Smooth muscle cell of trachea (primary cell): ENCODE measurements at places on chromosomes 5 and 9. TPM values are rescaled to one million over a fixed set of nuclear protein-coding genes. Genes with fewer than 3 reads are reported as not detected.

TLX3 gene
- not detected in 2 replicates for total RNA-seq

PCDHGA2 gene
- 3.3 and 6.6 TPM in 2 replicates for total RNA-seq

SPAG8 gene
- total RNA-seq = 0.99 and 1.5 TPM in 2 replicates

RASGEF1C gene
- not detected in 2 replicates for total RNA-seq

C1QTNF2 gene
- total RNA-seq = 1.2 and 3.2 TPM in 2 replicates

HTR4 gene
- not detected in 2 replicates for total RNA-seq

NDST1 gene
- total RNA-seq = 63.0 and 103 TPM in 2 replicates

MAP1B gene
- 133 and 421 TPM in 2 replicates for total RNA-seq

PTGES2 gene
- total RNA-seq = 62.0 and 63.5 TPM in 2 replicates

NFIB gene
- total RNA-seq = 13.7 and 40.7 TPM in 2 replicates

ADAMTS12 gene
- 8.9 and 12.1 TPM in 2 replicates for total RNA-seq

SPATA31C1 gene
- total RNA-seq = not detected in 2 replicates

ZNG1E gene
- 16.2 and 51.8 TPM in 2 replicates for total RNA-seq

LEAP2 gene
- total RNA-seq = 0.15 and 0.50 TPM in 2 replicates

SETD9 gene
- 11.7 and 17.6 TPM in 2 replicates for total RNA-seq

SHROOM1 gene
- total RNA-seq = 8.6 and 9.1 TPM in 2 replicates

SVEP1 gene
- total RNA-seq = 30.8 and 150 TPM in 2 replicates

SLC25A2 gene
- total RNA-seq = 0.50 and 1.0 TPM in 2 replicates

SPINK6 gene
- not detected in 2 replicates for total RNA-seq

SLC6A3 gene
- under 0.01 TPM in 1 of 2 replicates, not detected in the other for total RNA-seq

OTULINL gene
- total RNA-seq = under 0.01 and 0.17 TPM in 2 replicates

UGT3A1 gene
- not detected in 2 replicates for total RNA-seq

SLC9A3 gene
- total RNA-seq = 0.87 and 1.3 TPM in 2 replicates

MZB1 gene
- total RNA-seq = not detected in 2 replicates

PCDHGB1 gene
- 4.4 and 4.5 TPM in 2 replicates for total RNA-seq

CCDC183 gene
- total RNA-seq = 0.15 and 0.33 TPM in 2 replicates

ARL14EPL gene
- total RNA-seq = not detected in 2 replicates

OR1J4 gene
- total RNA-seq = 0.17 TPM in 1 of 2 replicates, not detected in the other

ANKRD20A1 gene
- total RNA-seq = 0.73 TPM in 1 of 2 replicates, not detected in the other

DAP gene
- total RNA-seq = 54.9 and 74.9 TPM in 2 replicates
